ENCODE measurements at places on chromosomes 6 and 20. TPM values are rescaled to one million over a fixed set of nuclear protein-coding genes. Genes with fewer than 3 reads are reported as not detected.

DNA sequence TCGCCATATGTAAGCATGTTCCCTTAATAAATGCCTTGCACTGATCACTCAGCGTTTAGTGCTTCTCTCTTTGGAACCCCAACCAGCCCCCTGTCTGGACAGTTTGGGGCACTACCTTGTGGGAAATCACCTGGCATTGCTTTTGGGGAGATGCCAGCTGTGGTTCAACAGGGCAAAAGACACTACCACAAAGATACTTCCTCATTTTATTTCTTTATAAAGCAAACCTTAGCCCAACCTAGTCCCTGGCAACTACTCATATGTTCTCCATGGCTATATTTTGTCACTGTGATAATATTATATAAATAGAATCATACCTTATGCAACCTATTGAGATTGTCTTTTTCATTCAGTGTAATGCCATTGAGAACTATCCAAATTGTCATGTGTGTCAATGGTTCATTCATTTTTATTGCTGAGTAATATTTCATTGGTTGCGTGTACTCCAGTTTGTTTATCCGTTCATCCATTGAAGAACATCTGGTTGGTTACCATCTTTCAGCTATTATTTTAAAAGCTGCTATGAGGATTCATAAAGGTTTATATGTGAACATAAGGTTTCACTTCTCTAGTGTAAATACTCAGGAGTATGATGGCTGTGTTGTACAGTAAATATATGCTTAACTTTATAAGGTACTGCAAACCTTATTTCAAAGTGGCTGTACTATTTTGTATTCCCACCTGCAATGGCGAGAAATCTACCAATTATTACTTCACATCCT lies 114.8 kb downstream of the MOXD1 start:
- no peak for DNase-seq
- H3K36me3 ChIP-seq = no peaks in the 10 kb centered on the region
- H3K27ac ChIP-seq = no peak overlapping the region
- no peak overlapping the region for H3K4me3 ChIP-seq
- no peaks in the 10 kb centered on the region for H3K4me1 ChIP-seq

DNA sequence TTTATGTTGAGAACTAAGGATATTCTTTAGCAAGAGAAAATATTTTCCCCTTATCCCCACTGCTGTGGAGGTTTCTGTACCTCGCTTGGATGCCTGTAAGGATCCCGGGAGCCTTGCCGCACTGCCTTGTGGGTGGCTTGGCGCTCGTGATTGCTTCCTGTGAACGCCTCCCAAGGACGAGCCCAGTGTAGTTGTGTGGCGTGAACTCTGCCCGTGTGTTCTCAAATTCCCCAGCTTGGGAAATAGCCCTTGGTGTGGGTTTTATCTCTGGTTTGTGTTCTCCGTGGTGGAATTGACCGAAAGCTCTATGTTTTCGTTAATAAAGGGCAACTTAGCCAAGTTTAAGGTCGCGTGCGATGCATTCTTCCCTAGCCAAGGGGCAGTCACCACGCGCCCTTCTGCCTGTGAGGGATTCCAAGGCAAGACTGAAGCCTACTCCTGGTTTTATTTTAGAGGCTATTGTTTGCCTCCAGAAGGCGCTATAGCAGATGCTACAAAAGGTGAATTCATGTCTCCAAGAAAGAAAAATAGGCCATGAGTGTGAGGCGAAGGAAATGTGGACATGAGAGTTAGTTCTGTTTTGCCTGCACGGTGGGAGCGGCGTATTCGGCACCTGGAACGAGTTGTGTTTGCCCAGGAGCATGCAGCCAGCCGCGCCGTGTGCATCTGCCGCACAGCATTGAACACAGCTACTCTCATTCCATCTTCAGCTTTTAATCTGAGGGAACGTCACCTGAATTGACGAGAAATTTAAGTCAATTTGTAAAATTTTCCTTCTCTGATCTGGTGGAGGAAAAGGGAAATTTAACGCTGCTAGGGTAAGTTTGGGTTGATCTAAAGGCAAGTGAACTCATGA lies 40.3 kb upstream of the IRF4 start:
- H3K27ac ChIP-seq = no peak overlapping the region
- no peaks in the 10 kb centered on the region for H3K36me3 ChIP-seq
- no peaks in the 10 kb centered on the region for H3K27me3 ChIP-seq
- H3K4me1 ChIP-seq = no peaks in the 10 kb centered on the region

The RNGTT gene
- polyA plus RNA-seq = 4.1 TPM

DNA sequence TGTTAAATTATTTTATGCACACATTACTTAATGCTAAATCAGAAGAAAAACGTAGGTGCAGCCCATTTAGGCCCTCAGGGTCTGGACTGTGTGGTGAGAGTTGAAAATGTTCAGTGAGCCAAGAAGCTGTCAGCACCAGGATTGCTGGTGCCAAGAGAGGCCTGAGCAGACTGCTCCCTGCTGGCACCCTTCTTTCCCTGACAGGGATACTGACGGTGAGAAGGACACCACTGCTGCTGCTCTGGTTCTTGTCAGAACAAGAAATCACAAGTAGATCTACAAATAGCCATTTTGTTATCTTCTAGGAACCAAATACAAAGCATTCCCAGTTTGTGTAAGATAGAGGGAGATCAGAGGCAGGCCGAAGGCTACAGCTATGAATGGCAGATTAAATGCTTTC lies 48.7 kb upstream of the CRISP1 start:
- H3K36me3 ChIP-seq = no peaks in the 10 kb centered on the region
- no peak overlapping the region for H3K4me3 ChIP-seq
- no peaks in the 10 kb centered on the region for H3K27me3 ChIP-seq

- no peaks in the 10 kb centered on the region for H3K4me1 ChIP-seq
- H3K4me3 ChIP-seq = no peak overlapping the region
- no peak for DNase-seq
- H3K27ac ChIP-seq = no peak overlapping the region
- no peaks in the 10 kb centered on the region for H3K27me3 ChIP-seq
Observed at GRCh38 chr6:17038316-17038715, 63.5 kb upstream of the STMND1 start.

DNA sequence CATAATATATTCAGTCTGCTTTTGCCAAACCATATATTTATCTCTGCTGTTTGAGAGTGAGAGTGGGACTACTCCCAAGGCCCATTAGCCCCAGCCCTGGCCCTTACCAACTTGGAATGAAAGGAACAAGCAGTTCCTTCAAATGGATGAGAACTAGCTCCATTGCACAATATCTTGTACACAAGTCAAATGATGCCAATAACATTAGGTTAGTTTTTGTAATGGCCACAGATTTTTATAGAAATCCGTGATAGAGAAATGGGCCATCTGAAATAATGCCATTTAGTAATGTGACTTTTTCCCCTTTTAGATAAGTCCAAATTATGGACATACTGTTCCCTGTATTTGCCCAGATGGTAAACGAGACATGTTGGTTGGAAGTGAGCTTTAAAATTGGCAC lies 117.0 kb downstream of the MAP3K7 start:
- H3K4me3 ChIP-seq = no peak overlapping the region
- no peaks in the 10 kb centered on the region for H3K27me3 ChIP-seq
- no peak overlapping the region for H3K27ac ChIP-seq
- no peaks in the 10 kb centered on the region for H3K36me3 ChIP-seq
- no peak for DNase-seq

All from aorta (tissue), 5 donors.